Stimulated activated CD4-positive, alpha-beta T cell treated with anti-CD3 and anti-CD28 coated beads, Interleukin-12 subunit alpha, Interleukin-12 subunit beta, amount 100 ng/mL, for 24 hours (primary cell): ENCODE measurements at places on chromosomes 11 and 22.
A peak's percentile ranks its signal among the peaks of the same experiment; 100 is the strongest.

DNA sequence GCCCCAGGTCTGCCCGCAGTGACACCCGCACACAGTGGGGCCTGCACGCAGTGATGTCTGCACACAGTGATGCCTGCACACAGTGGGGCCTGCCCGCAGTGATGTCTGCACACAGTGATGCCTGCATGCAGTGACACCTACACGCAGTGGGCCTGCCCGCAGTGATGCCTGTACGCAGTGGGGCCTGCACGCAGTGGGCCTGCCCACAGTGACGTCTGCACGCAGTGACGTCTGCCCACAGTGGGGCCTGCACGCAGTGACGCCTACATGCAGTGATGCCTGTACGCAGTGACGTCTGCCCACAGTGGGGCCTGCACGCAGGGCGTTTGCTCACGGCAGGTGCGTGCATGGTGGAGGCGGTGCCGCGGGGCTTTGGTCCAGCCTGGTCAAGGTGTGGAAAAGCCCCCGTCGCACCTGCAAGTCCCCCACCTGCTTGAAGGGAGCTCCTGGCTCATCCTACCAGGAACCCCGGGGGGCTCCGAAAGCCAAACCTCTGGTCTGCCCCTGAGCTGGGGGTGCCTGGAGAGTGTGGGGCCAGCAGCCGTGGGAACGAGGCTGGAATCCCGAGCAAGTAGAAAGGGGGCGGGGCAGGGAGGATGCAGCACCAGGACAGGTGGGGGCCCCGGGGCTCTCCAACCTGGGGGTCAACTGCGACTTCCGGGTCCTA is 8.9 kb upstream of the SYT8 start:
- no peak for DNase-seq

GRCh38 chr22:49271831-49272230 is 555.8 kb downstream of the BRD1 start:
- no peak for DNase-seq

DNA sequence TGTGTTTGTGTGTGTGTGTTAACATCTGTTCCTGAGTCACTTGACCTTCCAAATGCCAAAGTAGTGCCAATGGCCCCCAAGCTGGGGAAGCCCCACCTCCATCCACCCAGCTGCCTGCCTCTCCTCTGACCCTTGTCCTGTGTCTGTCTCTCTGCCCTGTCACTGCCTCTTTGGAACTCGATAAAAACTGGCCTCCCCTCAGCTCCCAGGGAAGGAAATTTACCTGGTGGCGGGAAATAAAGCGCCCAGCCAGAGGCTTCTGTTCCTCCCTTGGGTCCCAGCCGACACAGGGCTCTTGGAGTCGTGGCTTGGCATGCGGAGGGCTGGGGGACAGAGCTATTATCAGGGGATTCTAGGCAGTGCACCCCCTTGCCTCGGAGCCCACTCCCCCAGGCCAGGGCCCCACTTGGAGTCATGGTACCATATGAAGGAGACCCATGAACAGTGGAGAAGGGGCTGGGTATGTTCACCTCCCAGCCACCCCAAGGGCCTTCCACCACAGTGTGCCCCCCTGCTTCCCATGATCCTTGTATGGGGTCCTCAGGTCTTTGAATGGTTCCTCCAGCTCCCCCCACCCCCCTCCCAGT is 6.2 kb downstream of the KCNC1 start:
- DNase-seq = no peak

- DNase-seq = no peak
Measured at GRCh38 chr22:47259990-47260389, 497.5 kb downstream of the TBC1D22A start.

GRCh38 chr11:19072464-19072863 is 11.9 kb upstream of the MRGPRX2 start:
- DNase-seq = no peak

GRCh38 chr11:83613767-83614121 is 327.6 kb upstream of the CCDC90B start:
- no peak for DNase-seq

- no peak for DNase-seq
Measured at GRCh38 chr11:66915046-66915832, 42.9 kb downstream of the PC start.

GRCh38 chr22:42287174-42287890 is 16.9 kb upstream of the TCF20 start:
- DNase-seq = no peak

DNA sequence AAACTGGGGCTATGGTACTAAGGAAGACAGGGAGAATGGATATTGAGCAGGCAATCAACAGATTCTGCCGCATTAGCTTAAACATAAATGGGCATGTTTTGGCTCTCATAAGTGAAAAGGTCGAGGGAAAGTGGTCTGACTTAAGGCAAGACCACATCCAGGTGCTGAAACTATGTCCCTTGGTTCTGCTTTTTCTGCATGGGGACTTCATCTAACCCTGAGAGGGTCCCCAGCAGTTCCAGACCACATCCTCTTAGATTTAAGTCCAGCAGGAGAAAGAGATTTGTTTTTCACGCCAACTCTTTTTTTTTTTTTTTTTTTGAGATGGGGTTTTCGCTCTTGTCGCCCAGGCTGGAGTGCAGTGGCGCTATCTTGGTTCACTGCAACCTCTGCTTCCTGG is 5.5 kb downstream of the RPS6KA4 start:
- no peak for DNase-seq

DNA sequence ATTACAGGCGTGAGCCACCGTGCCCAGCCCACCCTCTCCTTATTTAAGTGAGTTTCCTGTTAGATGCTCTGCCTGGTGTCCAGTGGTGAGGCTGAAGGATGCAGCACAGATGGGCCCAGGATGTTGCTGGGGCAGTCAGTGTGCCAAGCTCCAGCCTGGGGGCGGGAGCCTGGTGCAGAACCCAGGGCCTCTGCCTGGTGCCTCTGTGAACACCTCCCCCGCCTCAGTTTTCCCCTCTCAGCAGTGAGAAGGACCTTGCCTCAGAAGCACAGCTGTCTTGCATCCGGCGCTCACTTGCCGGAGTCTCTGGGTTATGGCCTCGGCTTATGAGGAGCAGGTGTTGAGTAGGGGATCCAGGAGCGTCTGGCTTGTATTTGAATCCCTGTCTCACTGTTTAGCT is 116.2 kb downstream of the KIAA1671 start:
- peak; percentile 42 for DNase-seq

GRCh38 chr22:49367041-49367697 is 460.5 kb downstream of the BRD1 start:
- DNase-seq = no peak

GRCh38 chr11:5204787-5205186 is 4.3 kb upstream of the OR51V1 start:
- DNase-seq = no peak

DNA sequence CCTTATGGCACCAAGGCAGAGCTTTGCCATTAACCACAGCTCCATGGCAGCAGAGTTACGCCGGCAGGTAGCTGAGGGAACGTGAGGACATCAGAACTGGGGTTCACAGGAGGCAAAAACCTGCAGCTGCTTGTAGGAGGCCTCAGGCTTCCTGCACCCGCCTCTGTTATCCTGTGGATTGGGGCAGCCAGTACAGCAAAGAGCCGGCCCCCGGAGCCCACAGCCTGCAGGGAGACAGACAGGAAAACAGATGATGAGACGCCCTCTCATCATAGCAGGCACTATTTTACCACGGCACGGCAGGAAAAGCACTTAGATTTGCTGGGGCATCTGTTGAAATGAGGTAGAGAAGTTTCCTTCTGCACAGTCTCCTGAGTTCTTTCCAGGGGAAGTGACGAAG is 870.3 kb downstream of the TBC1D22A start:
- DNase-seq = no peak

- DNase-seq = no peak
Measured at GRCh38 chr11:41497974-41498373, 38.5 kb upstream of the LRRC4C start.

DNA sequence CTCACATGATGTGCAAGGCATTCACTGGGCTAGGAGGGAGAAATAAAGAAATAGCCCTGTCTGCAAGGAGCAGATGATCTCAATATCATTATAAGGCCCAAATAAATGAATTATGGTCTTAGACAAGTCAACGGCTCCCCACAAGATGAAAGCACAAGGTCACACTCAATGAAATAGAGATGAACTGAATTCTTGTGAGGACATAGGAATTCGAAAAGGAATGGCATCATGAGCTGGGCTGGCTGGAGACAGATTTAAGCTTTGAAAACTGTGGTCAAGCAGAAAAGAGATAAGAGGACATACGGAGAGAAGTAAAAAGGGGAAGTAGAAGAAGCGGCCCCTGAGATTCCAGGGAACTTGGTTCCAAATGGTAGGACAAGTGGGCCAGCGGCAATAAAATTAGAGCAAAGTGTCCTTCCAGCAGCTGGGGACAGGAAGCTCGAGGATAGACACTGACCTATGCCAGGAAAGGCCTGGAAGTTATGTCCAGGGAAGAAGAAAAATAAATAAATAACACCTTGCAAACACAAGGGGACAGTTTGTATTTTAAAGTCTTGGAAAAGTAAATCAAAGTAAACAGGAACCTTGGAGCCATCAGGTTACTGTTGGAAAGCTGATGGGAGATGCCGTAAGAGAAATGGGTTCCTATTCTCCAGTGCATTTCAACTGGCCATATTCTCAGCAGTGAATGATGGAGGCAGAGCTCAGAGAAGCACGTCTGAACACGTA is 37.8 kb downstream of the GALNT18 start:
- no peak for DNase-seq

- no peak for DNase-seq
Measured at GRCh38 chr11:326592-326841, 5.9 kb upstream of the IFITM3 start.

DNA sequence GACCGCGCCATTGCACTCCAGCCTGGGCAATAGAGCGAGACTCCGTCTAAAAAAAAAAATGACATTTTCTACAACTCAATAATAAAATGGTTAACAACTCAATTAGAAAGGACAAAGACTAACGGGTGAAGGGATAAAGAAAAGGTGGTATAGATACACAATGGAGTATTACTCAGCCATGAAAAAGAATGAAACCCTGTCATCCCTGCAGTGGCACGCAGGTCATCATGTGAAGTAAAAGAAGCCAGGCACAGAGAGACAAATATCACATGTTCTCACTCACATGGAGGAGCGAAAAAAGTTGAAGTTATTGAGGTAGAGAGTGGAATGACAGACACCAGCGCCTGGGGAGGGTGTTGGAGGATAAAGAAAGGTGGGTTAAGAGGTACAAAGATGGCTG is 39.0 kb downstream of the WNT7B start:
- no peak for DNase-seq

DNA sequence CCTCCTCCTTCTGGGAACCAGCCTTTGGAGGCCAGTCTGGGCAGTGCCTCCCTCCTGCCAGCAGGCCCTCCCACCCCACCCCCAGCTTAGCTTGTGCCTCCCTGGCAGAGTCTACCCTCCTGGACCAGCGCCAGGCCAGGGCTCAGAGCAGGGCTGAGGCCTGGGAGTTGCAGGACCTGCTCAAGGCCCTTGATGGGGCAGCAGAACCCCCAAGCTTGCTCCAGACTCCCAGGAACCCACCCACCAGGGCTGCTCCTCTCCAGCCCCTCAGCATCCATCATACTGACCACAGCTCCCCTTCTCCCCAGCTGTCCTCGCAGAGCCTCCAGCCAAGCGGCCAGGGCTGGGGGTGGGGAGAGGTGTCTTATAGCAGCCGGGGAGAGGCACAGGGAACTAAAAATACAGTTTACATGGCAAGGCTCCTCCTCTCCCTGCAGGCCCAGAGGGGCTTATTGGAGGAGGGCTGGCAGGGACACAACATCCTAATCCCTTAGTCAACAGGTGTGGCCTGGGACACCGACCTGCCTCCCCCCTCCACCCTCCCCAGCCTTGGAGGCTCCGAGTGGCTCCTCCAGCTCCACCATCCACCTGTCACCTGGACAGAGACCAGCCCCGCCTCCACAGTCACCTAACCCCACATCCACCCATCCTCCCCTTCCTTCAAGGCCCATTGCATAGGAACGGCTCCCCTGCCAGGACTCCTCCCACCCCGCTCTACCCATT is 5.2 kb upstream of the MB start:
- DNase-seq = no peak

DNA sequence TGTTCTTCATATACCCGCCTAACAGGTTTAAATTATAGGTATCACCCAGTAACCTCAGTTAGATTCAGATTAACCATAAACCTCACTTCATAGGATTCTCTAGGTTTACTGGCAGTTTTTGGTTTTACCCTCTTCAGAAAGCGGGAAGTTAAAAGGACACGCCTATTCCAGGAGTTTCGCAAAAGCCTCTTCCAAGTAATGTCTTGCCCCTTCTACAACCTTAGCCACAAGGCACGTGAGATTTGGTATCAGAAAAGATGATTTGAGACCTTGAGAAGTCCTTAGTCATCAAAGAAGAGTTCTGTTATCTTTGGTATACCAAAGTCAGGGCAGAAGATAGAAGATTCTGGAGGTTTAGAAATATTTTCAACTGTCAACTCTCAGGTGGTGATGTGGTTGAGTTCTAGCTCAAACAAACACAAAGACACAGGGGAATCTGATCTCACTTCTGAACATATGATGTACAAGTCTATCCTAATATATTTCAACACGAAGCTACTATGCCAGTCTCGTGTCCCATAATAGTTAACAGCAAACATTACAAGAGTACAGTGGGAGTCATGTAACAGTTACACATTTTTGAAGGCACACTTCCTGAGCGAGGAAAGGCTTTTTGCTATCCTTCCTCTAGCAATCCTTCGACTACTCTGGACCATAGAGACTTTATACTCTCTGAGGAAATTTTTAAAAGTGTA is 103.5 kb downstream of the USP35 start:
- no peak for DNase-seq

GRCh38 chr22:44519886-44520285 is 21.9 kb upstream of the RTL6 start:
- DNase-seq = no peak

DNA sequence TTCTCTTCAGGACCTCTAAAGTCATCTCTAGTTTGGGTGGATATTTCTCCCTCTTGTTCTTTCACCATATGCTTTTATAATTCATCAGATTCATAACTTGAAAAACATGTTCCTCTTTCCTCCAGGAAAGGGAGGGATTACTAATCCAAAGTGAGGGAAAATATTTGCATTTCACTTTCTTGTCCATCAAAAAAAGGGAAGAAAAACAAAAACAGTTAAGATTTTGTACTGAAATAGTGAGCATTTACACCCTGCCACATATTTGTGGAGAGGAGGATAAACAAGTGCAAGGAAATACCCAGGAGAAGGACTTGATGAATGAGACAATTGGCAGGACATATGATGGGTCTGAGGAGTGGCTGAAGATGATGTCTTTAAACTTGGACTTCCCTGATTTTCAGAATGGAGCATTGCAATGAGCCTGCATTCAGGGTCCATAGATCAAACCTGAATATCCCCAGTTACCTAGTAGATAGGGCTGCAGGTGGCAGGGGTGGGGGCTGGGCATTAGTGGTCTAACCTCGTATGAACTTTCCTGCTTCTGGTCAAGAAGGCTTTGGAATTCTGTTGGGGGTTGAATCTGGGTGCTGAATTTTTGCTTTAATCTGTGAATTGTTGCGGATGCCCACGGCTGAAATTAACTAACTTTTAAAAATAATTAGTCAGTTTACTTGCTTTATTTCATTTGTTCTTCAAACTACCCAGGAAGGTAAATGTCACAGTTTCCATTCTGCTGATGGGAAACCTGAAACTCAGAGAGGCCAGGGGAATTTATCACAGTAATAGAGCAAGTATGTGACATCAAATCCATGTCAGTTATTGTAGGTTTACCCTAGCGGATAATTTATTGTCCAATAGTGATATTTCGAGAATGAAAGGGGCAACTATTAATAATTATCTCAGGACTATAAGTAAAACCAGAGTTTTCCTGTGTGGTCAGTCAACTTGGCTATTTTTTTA is 36.9 kb upstream of the TMEM123 start:
- DNase-seq = no peak
